PC-9 (cell line): ENCODE measurements at places on chromosomes 5 and 9. TPM values are rescaled to one million over a fixed set of nuclear protein-coding genes. Genes with fewer than 3 reads are reported as not detected.

- no peak for DNase-seq
- no peaks in the 10 kb centered on the region for H3K36me3 ChIP-seq
- H3K4me1 ChIP-seq = no peaks in the 10 kb centered on the region
- H3K27me3 ChIP-seq = no peaks in the 10 kb centered on the region
- H3K4me3 ChIP-seq = no peak overlapping the region
- no peak overlapping the region for H3K27ac ChIP-seq
These were observed 52.4 kb upstream of the COX7C start for GRCh38 chr5:86565197-86565789.

DNA sequence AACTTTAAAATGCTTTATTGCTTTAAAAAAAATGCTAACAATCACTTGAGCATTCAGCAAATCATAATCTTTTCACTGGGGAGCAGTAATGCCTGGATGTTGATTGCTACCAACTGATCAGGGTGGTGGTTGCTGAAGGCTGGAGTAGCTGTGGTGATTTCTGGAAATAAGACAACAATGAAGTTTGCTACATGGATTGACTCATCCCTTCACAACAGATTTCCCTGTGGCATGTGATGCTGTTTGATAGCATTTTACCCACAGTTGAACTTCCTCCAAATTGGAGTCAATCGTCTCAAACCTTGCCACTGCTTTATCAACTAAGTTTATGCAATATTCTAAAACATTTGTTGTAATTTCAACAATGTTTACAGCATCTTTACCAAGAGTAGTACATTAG lies 83.3 kb downstream of the MLLT3 start:
- H3K4me3 ChIP-seq = no peak overlapping the region
- DNase-seq = no peak
- no peaks in the 10 kb centered on the region for H3K4me1 ChIP-seq
- H3K36me3 ChIP-seq = no peaks in the 10 kb centered on the region

- H3K36me3 ChIP-seq = no peaks in the 10 kb centered on the region
- no peak within 1 kb of the TSS for H3K4me3 ChIP-seq
- no peak for DNase-seq
- no peak within 1 kb of the TSS for H3K27ac ChIP-seq
- H3K27me3 ChIP-seq = no peaks in the 10 kb centered on the region
These were observed at the start of gene MEIKIN for GRCh38 chr5:131945551-131946168. TSS of gene MEIKIN (minus strand) at chr5:131945663. CDS start at chr5:131945505, 158 bp downstream.

HTR4 gene
- not detected in 2 replicates for total RNA-seq

CBY3 gene
- total RNA-seq = not detected in 2 replicates

DNA sequence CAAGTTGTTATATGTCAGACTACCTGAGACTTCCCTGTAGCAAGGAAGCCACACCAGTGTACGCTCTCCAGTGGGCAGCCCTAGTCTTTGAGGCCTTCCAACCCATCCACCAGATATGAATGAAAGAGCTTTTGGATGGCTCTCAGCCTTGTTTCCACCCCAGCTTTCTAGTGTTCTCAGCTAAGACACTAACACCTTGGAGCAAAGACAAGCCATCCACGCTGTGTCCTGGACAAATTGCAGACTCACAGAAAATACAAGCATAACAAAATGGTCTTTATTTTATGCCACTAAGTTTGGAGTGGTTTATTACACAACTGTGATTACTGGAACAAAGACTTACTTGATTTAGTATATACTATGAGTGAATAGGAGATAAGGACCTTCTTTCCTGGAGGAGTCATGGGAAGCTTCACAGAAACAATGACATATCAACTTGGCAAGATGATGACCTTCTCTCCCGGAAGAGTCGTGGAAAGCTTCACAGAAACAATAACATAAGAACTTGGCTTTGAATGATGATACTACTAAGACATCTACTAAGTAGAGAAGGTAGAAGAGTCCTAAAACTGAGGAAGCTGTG lies 134.0 kb upstream of the VCAN start:
- no peak for DNase-seq
- no peaks in the 10 kb centered on the region for H3K4me1 ChIP-seq
- no peaks in the 10 kb centered on the region for H3K27me3 ChIP-seq
- H3K36me3 ChIP-seq = no peaks in the 10 kb centered on the region
- H3K27ac ChIP-seq = no peak overlapping the region

- no peaks in the 10 kb centered on the region for H3K36me3 ChIP-seq
- peak overlapping the region; percentile 23; the same call in 1 of the 2 replicates for H3K4me3 ChIP-seq
- peaks cover 17% of the 10 kb centered on the region for H3K4me1 ChIP-seq
- H3K27me3 ChIP-seq = no peaks in the 10 kb centered on the region
These were observed 49.0 kb downstream of the NPR3 start for GRCh38 chr5:32760091-32760509.

DNA sequence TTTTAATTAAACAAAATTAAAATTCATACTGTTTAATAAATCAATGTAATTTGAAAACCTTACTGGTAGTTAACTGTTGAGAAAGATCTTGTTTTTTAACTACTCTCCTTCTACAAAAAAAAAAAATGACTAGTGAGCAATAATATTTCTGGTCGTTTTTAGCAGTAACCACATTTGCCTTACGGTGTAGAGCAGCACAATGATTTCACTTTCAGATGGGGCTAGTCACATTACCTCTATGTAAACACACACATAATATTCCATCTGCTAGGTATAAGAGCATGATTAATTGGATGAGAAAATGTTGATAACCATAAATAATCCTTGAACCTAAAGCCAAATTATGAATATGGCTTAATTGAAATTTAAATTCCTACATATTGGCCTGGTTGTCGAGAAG lies 198.1 kb downstream of the CHSY3 start:
- H3K27me3 ChIP-seq = no peaks in the 10 kb centered on the region
- no peak overlapping the region for H3K4me3 ChIP-seq
- H3K27ac ChIP-seq = no peak overlapping the region
- no peak for DNase-seq
- no peaks in the 10 kb centered on the region for H3K36me3 ChIP-seq
- no peaks in the 10 kb centered on the region for H3K4me1 ChIP-seq

GRCh38 chr5:55364537-55365055 lies 56.8 kb downstream of the MTREX start:
- no peaks in the 10 kb centered on the region for H3K27me3 ChIP-seq
- DNase-seq = no peak
- H3K4me3 ChIP-seq = no peak overlapping the region
- no peaks in the 10 kb centered on the region; the same call in 1 of the 2 replicates for H3K4me1 ChIP-seq

DNA sequence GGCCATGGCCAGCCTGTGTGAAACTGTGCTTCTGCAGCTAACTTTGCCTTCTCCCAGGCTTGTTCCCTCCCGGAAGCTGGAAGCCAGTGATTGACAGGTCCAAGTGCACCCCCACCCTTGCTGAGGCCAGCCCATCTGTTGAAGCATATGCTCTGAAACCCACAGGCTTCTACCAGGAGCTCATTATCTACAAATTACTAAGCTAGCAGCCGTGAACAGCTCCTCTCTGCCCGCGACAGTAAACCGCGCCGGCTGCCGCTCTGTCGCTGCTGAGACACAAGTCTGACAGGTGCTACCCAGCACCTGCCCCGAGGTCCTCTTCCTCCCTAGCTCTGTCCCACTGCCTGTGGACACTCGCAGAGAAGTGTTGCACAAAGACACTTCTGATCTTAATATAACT lies 490.9 kb downstream of the GADD45G start:
- no peaks in the 10 kb centered on the region for H3K4me1 ChIP-seq
- peaks cover 77% of the 10 kb centered on the region for H3K27me3 ChIP-seq
- H3K4me3 ChIP-seq = no peak overlapping the region

ADCY2 gene
- total RNA-seq = not detected in 2 replicates

DNA sequence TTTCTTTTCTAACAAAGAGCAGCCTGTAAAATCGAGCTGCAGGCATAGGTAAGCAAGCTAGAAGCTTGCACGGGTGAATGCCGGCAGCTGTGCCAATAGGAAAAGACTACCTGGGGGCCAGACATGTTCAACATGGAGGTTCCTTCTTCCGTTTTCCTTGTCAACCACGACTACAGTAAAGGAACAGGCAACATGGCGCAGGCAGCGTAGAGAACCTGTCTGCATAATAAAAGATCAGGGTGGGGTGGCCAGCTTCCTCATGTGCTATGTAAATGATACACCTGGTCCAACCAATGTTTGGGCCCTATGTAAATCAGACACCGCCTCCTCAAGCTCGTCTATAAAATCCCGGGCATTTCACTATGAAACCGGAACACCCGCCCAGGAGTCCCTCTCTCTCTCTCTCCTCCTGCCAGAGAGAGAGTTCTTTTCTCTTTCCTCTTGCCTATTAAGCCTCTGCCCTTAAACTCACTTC lies 103.8 kb upstream of the LIFR start:
- DNase-seq = peak; percentile 82
- H3K36me3 ChIP-seq = no peaks in the 10 kb centered on the region

GRCh38 chr5:32233696-32234447 lies 59.8 kb upstream of the GOLPH3 start:
- no peak overlapping the region for H3K4me3 ChIP-seq
- H3K36me3 ChIP-seq = no peaks in the 10 kb centered on the region; the same call in 1 of the 2 replicates

- no peaks in the 10 kb centered on the region for H3K36me3 ChIP-seq
- 0 out of 2 replicates have a peak, but pooled peaks cover 6% of the 10 kb centered on the region for H3K4me1 ChIP-seq
- H3K4me3 ChIP-seq = no peak overlapping the region
- no peak for DNase-seq
- H3K27me3 ChIP-seq = peaks cover 52% of the 10 kb centered on the region
- H3K27ac ChIP-seq = no peak overlapping the region
These were observed 40.7 kb downstream of the TRIP13 start for GRCh38 chr5:933251-933861.

GRCh38 chr9:132507670-132508469 lies 74.5 kb upstream of the BARHL1 start:
- no peaks in the 10 kb centered on the region for H3K4me1 ChIP-seq
- H3K27me3 ChIP-seq = peaks cover 85% of the 10 kb centered on the region
- H3K27ac ChIP-seq = no peak overlapping the region
- H3K4me3 ChIP-seq = no peak overlapping the region
- peak; percentile 67 for DNase-seq

GRCh38 chr9:84394036-84394435 lies 53.5 kb upstream of the SLC28A3 start:
- H3K4me1 ChIP-seq = no peaks in the 10 kb centered on the region
- no peak overlapping the region for H3K4me3 ChIP-seq
- H3K27ac ChIP-seq = no peak overlapping the region
- DNase-seq = no peak
- 0 out of 2 replicates have a peak, but pooled peaks cover 3% of the 10 kb centered on the region for H3K27me3 ChIP-seq

DNA sequence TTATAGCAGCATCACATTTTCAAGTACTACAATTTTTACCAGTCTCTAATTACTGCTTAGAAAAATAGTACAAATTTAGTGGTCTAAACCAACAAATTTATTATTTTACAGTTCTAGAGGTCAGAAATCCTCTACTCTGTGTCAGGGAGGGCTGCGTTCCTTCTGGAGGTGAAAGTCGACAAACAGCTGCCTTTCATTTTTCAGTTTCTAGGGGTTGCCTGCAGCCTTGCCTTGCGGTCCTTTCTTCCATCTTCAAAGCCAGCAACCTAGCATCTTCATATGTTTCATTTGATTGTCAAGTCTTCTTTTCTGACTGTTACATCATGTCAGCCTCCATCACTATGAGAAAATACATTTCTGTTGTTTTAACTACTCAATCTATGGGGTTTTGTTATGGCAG lies 1022.1 kb downstream of the CDH18 start:
- H3K36me3 ChIP-seq = no peaks in the 10 kb centered on the region
- no peaks in the 10 kb centered on the region for H3K4me1 ChIP-seq
- H3K4me3 ChIP-seq = no peak overlapping the region
- H3K27ac ChIP-seq = no peak overlapping the region

PCDHB4 gene
- 0.09 and 0.13 TPM in 2 replicates for total RNA-seq

TUSC1 gene
- total RNA-seq = 0.39 and 0.88 TPM in 2 replicates

DNA sequence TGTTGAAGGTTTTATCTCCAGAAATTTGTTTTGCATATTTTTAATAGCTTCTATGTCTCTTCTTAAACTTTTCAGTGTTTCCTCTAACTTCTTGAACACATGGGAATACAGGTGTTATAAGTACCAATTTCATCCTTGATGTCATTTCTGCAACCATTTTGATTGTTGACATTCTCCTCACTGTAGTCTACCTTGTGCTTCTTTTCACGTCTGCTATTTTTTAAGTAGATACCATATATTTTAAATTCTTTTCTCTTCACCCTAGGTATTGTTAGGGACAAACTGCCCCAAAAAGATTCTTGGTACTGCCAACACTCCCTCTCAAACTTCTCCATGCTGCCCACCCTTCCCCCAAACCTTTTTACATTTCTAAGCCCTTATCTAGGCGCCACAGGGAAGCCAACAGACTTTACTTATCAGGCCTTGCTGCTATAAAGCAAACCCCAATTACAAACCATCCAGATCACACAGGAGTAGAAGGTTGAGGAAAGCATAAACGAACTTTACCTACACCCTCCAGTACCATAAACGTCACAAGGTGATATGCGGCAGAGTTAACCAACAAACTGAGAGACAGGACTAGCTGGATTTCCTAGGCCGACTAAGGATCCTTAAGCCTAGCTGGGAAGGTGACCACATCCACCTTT lies 1165.3 kb downstream of the TAF11L14 start:
- H3K27ac ChIP-seq = no peak overlapping the region
- no peaks in the 10 kb centered on the region for H3K27me3 ChIP-seq
- H3K36me3 ChIP-seq = no peaks in the 10 kb centered on the region
- no peak for DNase-seq
- no peaks in the 10 kb centered on the region for H3K4me1 ChIP-seq

LCN12 gene
- total RNA-seq = 9.3 and 14.2 TPM in 2 replicates

- no peak overlapping the region for H3K4me3 ChIP-seq
- no peaks in the 10 kb centered on the region for H3K36me3 ChIP-seq
- peak overlapping the region; percentile 87 for H3K27ac ChIP-seq
- peaks cover 73% of the 10 kb centered on the region for H3K4me1 ChIP-seq
These were observed 5.6 kb upstream of the LCN2 start for GRCh38 chr9:128143525-128144238.

DNA sequence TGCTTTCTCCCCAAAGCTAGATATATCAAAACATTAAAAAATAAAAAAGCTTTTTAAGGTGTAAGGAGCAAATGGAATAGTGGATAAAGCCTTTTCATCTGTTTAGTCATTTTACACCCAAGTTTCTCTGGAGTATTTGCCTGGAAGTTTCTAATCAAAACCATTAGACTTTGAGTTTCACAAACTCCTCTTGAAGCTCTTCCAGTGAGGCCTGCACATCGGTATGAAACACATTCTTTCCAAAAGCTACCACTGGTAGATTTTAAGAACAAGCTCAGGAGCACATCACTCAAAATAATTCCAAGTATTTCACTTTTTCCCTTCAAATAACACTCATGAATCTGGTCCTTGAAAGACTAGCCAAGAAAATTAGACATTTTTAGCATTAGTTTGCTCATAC lies 5.7 kb downstream of the TRIM52 start:
- peaks cover 30% of the 10 kb centered on the region; the same call in 1 of the 2 replicates for H3K36me3 ChIP-seq
- H3K4me1 ChIP-seq = peaks cover 64% of the 10 kb centered on the region
- DNase-seq = no peak
- H3K27ac ChIP-seq = no peak overlapping the region
- no peak overlapping the region for H3K4me3 ChIP-seq

DNA sequence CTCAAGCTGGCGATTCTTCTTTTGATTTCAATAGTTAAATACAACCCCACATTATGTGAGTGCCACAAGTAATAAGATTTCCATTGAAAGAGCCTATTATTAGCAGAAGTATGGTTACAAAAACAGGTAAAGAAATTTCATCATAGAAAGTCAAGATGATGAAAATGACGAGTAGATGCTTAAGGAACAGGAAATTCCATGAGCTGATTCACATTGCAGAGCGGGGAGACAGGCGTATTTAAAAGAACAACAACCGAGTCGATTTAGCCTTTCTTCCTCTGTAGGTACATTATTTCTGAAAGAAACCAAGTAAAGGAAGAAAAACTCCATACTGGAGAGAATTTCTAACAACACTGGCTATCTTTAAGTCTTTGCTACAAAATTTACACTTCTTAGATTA lies 310.4 kb downstream of the SLF1 start:
- H3K36me3 ChIP-seq = no peaks in the 10 kb centered on the region
- H3K4me1 ChIP-seq = no peaks in the 10 kb centered on the region
- H3K4me3 ChIP-seq = no peak overlapping the region
- no peaks in the 10 kb centered on the region for H3K27me3 ChIP-seq
